ENCODE measurements at places on chromosomes 6 and 20.

- DNase-seq, result no peak
Observed at GRCh38 chr6:80638213-80639055, 532.0 kb downstream of the BCKDHB start.

- DNase-seq, result no peak
Observed at GRCh38 chr6:25462235-25462897, 183.2 kb downstream of the CARMIL1 start.

- DNase-seq, result no peak
Observed at GRCh38 chr20:32497589-32498224, 87.4 kb downstream of the NOL4L start.

DNA sequence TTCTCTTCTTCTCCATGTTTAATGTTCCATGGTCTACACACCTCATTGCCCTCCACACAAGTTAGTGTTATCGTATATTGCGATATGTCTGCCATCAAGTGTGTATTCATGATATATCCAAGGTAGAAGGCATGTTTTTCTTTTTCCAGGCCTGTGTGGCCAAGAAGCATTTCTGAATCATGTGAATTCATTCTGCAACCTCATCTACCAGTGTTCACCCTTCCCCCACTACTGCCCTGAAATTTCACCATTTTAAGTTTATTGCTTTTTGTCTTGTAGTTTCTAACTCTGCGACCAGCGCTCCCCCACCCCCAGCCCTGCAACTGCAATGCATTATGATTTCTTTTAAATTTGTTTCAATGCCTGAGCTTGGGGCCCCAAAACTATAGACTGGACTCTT, 618.0 kb upstream of the FLRT3 start:
- no peak for DNase-seq

DNA sequence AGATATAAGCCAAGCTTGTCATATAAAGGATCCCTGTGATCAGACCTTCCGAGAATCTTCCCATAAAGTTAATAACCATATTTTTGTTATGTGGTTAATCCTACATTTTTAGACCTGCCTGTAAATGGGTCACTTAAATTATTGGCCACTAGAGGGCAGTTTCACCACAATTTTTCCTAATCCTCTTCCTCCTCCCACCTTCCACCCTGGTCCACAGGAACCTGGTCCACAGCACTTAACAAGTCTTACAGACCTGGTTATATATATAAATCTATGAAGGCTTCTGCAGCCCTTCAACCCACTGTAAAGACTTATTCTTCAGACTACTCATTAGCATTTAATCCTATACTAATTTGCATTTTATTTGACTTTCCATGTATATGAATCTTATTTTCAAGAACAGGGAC, 28.3 kb downstream of the MRS2 start:
- DNase-seq, result peak; percentile 51

DNA sequence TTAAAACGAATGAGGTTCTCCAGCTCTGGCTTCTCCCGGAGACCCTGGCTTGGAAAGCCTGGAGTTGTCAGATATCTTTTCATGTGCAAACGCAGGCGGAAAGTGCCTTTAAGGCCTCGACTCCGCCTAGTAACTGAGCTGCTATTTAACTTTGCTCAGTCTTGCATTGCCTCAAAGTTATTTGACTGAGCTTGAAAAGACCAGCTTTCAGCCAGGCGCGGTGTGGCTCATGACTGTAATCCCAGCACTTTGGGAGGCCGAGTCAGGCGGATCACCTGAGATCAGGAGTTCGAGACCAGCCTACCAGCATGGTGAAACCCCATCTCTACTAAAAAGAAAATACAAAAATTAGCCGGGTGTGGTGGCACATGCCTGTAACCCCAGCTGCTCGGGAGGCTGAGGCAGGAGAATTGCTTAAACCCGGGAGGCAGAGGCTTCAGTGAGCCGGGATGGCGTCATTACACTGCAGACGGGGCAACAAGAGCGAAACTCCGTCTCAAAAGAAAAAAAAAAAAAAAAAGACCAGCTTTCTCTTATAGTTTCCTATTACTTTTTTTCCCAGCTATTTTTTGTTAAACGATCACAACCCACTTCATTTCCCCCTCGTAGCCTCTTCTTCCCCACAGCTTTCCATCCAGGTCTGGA, 1.9 kb downstream of the GCNT2 start:
- no peak for DNase-seq

DNA sequence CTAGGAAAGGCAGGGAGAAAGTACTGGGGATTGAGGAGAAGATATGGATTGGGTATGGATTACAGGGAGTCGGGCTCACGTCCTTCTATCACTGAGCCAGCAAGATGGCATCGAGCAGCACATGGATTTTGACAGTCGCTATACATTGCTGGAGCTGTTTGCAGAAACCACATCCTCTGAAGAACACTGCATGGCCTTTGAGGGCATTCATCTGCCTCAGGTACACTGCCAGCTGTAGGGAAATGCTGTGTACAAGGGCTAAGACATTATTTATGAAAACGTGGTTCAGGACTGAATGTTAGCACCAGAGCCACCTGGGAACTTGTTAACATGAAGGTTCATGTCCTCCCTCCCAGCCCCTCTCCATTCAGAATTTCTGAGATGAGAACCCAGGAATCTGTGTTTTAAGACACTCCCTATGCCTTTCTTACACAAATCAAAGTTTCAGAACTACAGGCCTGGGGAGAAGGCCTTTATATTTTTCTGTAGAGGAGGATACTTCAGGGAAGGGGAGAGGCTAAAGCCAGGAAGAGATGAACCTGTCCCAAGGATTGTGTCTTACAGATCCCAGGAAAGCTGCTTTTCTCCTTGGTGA, 3.5 kb downstream of the CUL9 start:
- DNase-seq, result no peak

DNA sequence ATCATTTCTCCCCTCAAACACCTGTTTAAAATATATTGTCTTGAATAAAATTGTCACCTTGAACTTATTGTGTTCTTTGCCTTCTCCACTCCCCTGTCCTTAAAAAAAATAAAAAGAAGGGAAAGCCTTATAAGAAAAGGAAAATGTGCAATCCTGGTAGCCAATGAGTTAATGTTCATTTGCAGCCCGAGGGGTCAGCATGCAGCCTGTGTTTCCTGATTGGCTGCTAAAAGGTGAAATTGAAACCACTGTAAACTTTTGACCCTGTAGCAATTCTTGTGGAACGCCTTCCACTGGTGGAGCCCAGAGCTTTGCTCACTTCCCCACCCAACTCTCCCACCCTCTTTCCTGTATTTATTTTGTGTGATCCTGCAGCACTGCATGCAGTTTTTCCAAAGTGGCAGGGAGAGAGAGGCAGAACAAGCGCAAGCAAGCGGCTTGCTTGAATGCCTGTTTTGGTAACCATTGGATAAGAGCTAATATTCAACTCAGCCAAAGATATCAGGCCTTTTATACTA, 74.9 kb downstream of the NCOA3 start:
- DNase-seq, result no peak

- no peak for DNase-seq
Observed at GRCh38 chr6:156199182-156199581, 578.0 kb upstream of the ARID1B start.

- peak; percentile 77 for DNase-seq
Observed at GRCh38 chr20:4082406-4083097, 67.2 kb upstream of the RNF24 start.

GRCh38 chr6:42275376-42276033, 57.8 kb upstream of the MRPS10 start:
- peak; percentile 59 for DNase-seq

DNA sequence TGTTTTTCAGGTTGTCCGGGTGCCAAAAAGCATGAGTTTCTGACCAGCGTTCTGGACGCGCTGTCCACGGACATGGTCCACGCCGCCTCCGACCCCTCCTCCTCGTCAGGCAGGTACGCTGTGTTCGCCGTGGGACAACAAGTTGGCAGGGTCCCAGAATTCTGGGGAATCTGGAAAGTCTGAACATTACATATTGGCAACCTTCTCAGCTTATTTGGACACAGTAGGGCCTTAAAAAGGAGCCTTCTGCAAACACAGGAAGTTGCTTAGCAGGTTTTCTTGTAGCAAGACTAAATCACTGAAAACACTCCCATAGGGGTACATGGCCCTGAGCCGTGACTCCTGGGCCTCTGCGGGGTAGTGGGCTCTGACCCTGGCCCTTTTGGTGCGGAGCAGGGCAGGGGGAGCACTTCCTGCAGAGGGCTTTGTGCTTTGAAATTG, 209.7 kb downstream of the SMOC2 start:
- DNase-seq, result no peak

GRCh38 chr6:17099401-17100059, 2.3 kb upstream of the STMND1 start:
- DNase-seq, result no peak

DNA sequence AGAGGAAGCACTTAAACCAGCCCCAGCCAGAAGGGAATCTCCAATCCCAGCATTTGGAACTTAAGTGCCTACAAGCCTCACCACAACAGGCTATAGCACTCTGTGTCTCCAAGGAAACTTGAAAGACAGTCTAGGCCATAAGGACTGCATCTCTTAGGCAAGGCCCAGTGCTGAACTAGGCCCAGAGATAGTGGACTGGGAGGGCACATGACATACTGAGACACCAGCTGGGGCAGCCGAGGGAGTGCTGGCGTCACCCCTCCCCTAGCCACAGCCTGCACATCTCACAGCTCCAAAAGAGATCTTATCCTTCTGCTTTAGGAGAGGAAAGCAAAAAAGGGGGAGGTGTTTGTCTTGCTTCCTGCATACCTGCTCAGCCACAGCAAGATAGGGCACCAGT, 618.5 kb downstream of the COL12A1 start:
- no peak for DNase-seq

- DNase-seq, result no peak
Observed at GRCh38 chr20:50281831-50282591, 91.4 kb downstream of the CEBPB start.

DNA sequence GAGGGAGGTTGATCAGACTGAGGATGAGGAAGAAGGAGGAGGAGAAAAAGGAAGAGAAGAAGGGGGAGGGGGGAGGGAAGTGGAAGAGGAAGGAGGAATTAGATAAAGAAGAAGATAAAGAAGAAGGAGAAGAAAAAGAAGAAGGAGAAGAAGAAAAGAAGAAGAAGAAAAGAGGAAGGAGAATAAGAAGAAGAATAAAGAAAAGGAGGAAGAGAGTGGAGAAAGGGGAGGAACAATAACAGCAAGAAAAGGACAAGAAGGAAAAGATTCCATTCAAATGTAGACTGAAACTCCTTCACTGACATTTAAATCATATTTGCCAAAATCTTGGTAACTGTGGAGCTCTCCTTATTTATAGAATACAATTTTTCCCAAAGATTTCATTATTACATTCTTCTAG, 34.3 kb upstream of the RCAN2 start:
- DNase-seq, result no peak

DNA sequence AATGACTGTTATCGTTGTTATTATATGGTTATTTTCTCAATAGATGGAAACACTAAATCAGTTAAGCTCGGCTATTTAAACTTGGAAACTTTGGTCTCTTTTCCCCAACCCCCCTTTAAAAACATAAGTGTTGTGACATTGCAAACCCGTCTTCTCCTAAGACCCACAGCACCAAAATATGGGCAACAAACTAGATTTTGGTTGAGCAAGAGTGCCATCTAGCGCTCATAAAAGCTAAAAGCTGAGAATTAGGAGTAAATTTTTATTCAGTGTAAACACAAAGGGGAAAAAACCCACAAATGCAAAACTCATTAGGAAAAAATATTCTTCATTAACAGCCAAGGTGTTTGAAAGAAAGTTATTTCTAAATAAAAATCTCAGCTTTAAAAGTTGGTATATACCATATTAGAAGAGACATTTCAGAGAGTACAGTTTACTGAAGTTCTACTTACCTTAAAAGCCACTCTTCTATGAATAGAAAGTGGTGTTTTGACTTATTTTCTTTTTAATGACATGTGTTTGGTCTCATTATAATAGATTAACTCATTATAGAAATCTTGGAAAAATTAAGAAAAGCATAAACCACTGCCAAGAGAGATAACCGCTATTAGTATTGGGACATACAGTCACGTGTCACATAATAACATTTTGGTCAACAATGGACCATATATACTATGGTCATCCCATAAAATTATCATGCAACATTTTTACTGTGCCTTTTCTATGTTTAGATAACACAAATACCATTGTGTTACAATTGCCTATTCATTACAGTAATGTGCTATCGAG, 21.1 kb downstream of the SESN1 start:
- no peak for DNase-seq
